Cardiac muscle cell (in vitro differentiated cells and primary cell): ENCODE measurements at places on chromosomes 2 and 18. TPM values are rescaled to one million over a fixed set of nuclear protein-coding genes. Genes with fewer than 3 reads are reported as not detected.

DNA sequence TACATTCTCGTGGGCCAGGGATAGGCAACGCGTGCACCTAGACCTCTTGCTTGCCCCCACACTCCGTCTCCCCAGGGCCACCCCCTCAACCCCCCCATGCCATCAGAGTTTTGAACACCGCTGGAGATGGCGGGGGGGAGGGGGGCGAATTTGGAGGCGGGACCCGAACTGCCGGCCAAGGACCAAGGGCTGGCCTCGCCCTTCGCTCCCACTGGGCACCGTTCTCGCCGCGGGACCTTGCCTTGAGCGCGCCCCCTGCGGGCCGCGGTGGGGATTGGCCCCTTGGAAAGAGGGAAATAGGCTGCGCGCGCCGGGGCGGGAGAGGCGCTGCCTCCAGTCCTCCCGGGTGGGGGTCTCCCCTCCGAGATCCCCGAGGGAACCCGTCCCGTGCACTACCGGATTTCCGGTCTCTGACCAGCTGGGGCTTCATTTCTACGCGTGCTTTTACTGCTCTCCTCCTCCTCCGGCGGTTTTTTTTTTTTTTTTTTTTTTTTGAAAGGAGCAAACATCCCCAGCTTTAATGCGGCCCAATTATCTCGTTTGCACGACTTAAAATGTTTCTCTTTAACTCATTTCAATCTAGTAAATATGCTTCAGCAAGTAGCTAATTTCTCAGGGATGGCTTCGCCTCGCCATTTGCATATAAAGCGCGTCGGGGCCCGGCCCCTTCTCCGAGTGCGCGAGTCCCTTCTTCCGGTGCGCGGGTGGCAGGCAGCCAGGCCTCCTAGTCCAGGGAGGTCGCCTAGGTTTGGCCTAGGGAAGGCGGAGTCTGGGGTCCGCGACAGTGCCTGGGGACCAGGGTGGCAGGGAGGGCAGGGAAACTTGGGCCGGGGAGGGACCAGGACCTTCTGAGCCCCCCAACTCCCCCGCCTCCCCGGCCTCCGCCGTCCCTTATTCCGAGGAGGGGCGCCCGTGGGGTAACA lies 10.0 kb upstream of the GBX2 start:
- H3K27ac ChIP-seq = no peak overlapping the region
- H3K4me1 ChIP-seq = no peaks in the 10 kb centered on the region
- H3K4me3 ChIP-seq = peak overlapping the region; percentile 22
- peak; percentile 79 for DNase-seq
- peaks cover 92% of the 10 kb centered on the region for H3K27me3 ChIP-seq

DNA sequence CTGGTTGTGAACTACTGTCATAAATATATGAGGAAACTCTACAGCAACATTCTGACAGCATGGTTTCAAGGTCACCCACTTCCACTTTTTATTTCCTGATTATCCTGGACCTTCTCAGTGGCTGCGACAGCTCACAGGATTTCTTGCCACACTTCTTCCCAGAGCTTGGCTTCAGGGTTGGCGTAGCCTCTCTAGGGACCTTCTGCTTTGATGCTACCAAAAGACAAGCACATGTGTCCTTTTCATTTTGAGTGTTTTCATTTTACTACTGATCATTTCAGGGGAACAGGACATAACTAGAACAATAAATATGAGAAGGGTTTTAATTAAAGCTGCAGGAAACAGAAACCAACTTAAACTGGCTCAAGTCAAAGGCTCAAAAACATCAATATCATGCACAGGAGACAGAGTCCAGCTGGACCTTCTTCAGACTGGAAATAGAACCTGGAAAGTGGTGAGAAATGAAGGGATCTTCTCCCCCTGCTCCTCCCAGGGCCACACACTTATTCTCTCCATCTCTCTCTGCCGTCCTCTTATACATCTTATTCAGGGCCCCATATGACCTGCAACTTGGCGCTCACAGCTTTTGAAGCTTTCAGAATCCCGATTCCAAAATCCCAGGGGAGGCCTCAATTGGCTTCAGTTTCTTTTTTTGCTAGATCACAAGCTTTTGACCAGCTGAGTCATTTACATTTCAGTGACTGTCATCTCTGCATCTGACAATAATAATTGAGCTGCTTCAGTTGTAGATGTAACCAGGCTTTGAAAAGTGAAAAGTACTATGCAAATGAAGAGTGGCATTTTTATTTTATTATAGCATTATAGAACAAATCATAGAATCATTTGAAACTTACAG lies 9.7 kb downstream of the VIT start:
- H3K4me1 ChIP-seq = peaks cover 6% of the 10 kb centered on the region
- H3K27ac ChIP-seq = no peak overlapping the region
- no peak for DNase-seq
- H3K27me3 ChIP-seq = no peaks in the 10 kb centered on the region
- no peaks in the 10 kb centered on the region for H3K36me3 ChIP-seq

DNA sequence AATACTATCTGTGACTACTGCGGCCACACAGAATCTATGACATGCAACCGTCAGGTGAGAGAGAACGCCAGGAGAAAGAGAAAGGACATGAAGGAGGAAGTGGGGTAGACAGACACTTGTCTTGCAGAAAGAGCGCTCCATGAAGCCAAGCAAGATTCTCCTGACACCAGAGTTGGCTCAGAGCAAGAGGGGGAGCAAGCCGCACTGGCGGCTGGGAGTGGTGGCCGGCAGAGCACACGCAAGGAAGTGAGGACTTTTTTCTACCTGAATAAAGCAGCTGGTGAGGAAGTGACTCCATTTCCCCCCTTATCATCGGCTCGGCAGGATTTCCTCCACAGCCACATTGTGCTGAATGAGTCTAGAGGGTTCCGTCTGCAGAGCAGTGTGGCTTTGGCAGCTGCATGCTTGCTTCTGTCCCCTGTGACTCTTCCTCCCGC lies 181.6 kb downstream of the BCL2 start:
- H3K4me3 ChIP-seq = no peak overlapping the region
- H3K27ac ChIP-seq = no peak overlapping the region
- peaks cover 3% of the 10 kb centered on the region for H3K4me1 ChIP-seq

Gene IGFBP5
- total RNA-seq = 132 and 229 TPM in 2 replicates

Gene FLACC1
- 0.53 and 0.69 TPM in 2 replicates for total RNA-seq

- H3K27me3 ChIP-seq = no peaks in the 10 kb centered on the region
- H3K36me3 ChIP-seq = peaks cover 16% of the 10 kb centered on the region
- peaks cover 16% of the 10 kb centered on the region for H3K4me1 ChIP-seq
- DNase-seq = no peak
- no peak overlapping the region for H3K4me3 ChIP-seq
Measured at GRCh38 chr2:173216668-173217067, 138.0 kb upstream of the CDCA7 start.

DNA sequence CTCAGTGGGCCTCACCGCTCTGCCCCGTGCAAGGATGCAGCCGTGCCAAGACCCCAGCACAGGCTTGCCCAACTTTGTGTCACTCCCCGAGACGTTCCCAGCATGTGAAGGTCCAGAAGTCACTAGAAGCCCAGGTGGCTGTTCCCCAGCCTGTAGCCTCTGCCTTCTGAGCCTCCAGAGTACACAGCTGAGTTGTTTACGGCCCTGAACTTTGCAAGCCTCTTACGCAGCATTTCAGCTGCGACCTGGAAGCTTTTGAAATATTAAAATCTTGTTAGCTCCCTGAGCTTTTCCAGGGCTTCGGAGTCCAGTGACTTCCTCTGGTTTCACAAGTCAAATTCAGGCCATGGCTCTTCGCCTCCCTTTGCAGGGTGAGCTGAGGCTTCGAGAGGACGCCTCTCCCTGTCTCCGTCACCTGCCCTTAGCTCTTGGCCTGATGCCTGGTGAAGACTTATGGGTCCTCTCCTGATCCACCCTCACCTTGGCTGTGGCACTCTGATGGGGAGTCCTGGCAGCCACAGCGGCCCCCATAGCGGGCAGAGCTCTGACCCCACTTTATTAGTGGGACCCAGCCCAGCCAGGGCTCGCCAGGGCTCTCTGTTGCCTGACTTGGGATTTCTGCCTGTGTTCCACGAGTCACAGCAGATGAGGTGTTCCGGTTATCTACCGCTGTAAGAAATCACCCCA lies 76.5 kb upstream of the HPCAL1 start:
- no peaks in the 10 kb centered on the region for H3K27me3 ChIP-seq
- DNase-seq = no peak
- no peak overlapping the region for H3K4me3 ChIP-seq
- H3K4me1 ChIP-seq = no peaks in the 10 kb centered on the region
- H3K27ac ChIP-seq = no peak overlapping the region
- no peaks in the 10 kb centered on the region for H3K36me3 ChIP-seq

Gene DNAH7
- 0.42 and 1.8 TPM in 2 replicates for total RNA-seq

Gene RUFY4
- total RNA-seq = not detected in 2 replicates

DNA sequence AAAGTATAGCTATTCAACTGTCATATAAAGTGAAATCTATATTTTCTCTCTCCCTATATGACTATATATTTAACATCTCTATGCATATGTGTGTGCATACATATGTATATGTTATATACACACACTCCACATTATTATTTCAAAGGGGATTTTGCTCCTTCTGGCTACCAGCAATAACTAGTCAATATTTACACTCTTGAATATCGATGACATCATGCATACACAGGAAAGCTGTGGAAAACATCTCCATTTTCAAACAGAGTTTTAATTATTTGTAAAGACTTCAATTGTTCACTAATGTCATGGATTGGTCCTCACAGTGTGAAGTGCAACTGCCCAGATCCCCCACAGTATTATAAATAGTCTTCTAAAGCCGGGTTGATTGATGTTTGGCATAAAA lies 195.9 kb upstream of the TCF4 start:
- H3K27me3 ChIP-seq = peaks cover 21% of the 10 kb centered on the region
- no peaks in the 10 kb centered on the region for H3K4me1 ChIP-seq
- H3K27ac ChIP-seq = no peak overlapping the region
- no peaks in the 10 kb centered on the region for H3K36me3 ChIP-seq
- no peak overlapping the region for H3K4me3 ChIP-seq
- no peak for DNase-seq

GRCh38 chr2:118128826-118129225 lies 40.6 kb downstream of the INSIG2 start:
- DNase-seq = no peak
- no peak overlapping the region for H3K4me3 ChIP-seq
- no peak overlapping the region for H3K27ac ChIP-seq
- H3K27me3 ChIP-seq = no peaks in the 10 kb centered on the region
- no peaks in the 10 kb centered on the region for H3K36me3 ChIP-seq
- H3K4me1 ChIP-seq = no peaks in the 10 kb centered on the region
